NCI-H1436 treated with DMSO at 0.1 percent for 48 hours (cell line): ENCODE measurements at places on chromosomes 13 and 19.

GRCh38 chr19:48874303-48875135, 2.3 kb downstream of the PPP1R15A start:
- DNase-seq: no peak

- no peak for DNase-seq
These were observed 77.3 kb downstream of the DHRS12 start for GRCh38 chr13:51726446-51727193.

- DNase-seq: no peak
These were observed 31.2 kb downstream of the TMPRSS9 start for GRCh38 chr19:2391118-2391725.

GRCh38 chr13:62643799-62644524, 1228.3 kb upstream of the PCDH20 start:
- no peak for DNase-seq

DNA sequence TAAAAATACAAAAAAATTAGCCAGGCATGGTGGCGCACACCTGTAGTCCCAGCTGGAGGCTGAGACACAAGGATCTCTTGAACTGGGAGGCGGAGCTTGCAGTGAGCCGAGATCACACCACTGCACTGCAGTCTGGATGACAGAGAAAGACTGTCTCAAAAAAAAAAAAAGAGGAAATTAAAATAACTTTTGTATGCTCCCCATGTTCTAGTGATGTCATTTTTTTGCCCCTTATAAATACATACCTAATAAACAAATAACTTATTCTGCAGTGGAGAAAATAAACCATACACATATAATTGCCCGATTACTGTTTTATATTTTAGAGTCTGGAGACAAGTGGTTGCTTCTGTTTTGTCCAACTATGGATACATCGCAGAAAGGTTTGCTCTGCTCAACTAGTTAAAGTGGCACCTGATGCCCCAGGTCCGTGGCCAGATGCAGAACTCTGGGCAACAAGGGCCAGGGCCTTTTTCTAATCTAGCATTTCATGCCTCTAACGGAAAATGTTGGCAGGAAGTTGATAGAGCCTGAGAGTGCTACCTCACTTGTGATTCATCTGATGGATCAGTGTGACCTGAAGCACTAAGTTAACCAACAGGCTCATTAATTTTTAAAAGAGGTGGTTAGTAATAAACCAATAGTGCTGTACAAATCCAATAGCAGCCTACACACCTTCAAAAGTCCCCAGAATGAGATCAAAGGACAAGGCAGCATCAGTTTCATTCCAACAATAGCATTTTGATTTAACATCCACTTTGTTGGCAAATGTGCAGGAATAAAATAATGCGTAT, 18.8 kb downstream of the UBE2L5 start:
- no peak for DNase-seq

DNA sequence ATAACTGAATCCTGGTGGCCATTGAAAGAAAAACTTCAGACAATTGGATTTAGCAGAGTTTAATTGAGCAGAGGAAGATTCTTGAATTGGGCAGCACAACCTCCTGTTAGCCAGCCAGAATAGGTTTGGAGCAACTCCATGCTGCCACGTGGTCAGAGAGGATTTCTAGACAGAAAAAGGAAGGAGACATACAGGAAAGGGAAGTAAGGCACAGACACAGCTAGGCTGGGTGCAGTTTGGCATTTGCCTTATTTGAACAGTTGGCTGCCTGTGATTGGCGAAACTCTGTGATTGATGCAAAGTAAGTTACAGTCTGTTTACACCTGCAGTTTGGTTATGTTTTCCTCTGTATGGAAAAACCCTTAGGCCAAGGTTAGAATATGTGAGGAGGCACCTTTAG, 85.8 kb upstream of the SPATA13 start:
- DNase-seq: no peak

- DNase-seq: no peak
These were observed 1130.3 kb downstream of the PCDH9 start for GRCh38 chr13:66099825-66100224.

- no peak for DNase-seq
These were observed 9.3 kb upstream of the SYT5 start for GRCh38 chr19:55189403-55189835.

- no peak for DNase-seq
These were observed 2.7 kb downstream of the SIPA1L3 start for GRCh38 chr19:37909661-37910199.

DNA sequence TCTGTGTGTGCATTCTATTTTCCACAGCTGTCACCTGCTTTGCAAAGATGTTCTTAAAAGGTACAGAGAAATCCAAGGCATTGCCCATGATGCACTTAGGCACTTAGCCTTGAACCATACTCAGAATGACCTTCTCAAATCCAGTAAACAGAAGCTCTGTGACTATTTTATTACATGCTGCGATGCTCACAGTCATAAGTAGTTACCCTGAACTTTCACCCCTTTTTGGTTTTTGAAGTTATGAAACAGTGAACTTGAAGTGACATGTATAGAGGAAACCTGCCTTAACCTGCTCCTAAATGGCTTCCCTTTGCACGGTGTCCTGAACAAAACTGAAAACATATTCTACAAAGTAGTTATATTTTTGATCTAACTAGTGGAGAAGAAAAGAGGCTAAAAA, 100.4 kb downstream of the SLC10A2 start:
- DNase-seq: no peak

- DNase-seq: no peak
These were observed 146.9 kb downstream of the ZNF536 start for GRCh38 chr19:30518965-30519606.

DNA sequence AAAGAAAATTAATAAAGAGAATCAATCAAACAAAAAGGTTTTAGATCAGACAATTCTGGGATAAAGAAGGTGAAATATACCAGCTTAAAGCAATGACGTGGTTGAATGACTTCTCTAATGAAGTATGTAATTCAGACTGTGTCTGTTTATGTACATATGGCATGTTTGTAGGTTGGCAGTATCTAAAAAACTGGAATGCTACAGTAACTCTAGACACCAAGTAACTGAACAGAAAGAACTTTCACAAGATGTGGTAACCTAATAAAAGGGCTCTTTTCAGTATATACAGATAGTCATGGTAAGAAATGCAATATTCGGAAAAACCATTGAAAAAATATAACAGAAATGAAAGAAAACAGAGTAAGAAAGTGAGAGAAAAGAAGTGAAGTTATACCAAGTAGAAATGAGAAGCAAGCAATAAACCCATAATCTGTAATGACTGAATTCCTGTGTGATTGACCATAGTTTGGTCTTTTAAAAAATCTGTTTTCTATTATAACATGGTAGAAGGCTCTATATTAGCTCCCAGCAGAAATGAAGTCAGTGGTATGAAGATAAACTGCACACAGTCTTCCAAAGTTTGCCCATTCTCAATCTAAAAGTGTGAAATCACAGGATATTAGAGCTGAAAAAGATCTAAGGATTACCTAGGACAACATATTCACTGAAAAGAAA, 31.4 kb downstream of the ELF1 start:
- no peak for DNase-seq

- DNase-seq: no peak
These were observed 112.9 kb upstream of the CACNA1A start for GRCh38 chr19:13619203-13619632.

GRCh38 chr13:111031531-111031961, 83.6 kb upstream of the ARHGEF7 start:
- DNase-seq: no peak

DNA sequence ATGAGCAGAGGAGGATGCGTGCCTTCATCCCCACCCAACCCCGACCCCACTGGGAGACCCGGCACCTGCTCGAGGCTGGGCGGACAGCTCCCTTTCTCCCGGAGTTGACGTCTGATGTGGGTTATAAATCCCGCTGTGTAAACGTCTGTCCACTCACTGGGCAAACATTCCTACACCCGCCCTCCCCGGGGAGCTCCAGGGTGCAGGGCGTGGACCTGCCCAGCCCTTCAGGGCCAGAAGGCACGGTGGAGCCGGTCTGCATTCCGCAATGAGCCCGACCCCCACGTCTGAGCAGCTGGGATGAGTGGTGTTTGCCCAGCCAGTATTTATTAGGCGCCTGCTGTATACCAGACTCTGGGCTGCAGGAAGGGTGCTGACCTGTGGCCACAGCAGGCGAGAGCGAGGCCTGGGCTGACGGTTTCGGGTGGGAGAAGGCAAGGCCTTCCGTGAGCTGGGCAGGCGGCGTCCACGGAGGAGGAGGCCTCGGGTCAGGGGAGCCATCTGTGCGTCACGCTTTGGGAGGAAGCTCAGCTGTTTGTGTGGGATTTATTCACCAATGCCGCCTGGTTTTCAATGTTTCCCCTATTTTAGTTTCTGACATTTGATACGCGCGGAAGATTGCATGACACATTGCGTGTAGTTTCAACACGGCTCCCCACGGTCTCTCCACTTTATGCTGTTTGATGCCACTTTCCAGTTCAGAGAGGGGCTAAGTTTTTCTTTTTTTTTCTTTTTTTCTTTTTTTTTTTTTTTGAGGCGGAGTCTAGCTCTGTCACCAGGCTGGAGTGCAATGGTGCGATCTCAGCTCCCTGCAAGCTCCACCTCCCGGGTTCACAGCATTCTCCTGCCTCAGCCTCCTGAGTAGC, 2.0 kb downstream of the MISP start:
- no peak for DNase-seq

DNA sequence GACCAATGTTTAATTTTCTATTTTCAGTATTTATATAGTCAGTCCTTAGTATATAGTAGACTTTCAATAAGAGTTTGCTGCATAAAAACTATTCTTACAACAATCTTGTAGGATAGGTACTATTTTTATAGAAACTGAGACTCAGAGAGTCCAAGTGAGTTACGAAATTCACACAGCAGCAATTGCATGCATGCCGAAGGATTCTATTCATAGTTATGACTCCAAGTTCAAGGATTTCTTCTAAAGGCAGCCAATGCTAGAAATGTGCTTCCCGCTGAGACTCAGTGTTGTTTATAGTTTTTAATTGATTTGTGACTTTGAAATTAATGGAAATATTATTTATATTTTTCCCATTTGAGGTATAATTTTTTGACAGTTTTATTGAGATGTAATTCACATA, 62.7 kb upstream of the CSNK1A1L start:
- no peak for DNase-seq

- DNase-seq: no peak
These were observed 1214.0 kb upstream of the PCDH20 start for GRCh38 chr13:62629618-62630017.

GRCh38 chr13:106302011-106302410, 233.5 kb downstream of the EFNB2 start:
- no peak for DNase-seq

- DNase-seq: peak; percentile 82
These were observed 21.9 kb downstream of the ZSWIM4 start for GRCh38 chr19:13817018-13817614.

- DNase-seq: no peak
These were observed 48.6 kb downstream of the NLRP12 start for GRCh38 chr19:53775524-53775923.

DNA sequence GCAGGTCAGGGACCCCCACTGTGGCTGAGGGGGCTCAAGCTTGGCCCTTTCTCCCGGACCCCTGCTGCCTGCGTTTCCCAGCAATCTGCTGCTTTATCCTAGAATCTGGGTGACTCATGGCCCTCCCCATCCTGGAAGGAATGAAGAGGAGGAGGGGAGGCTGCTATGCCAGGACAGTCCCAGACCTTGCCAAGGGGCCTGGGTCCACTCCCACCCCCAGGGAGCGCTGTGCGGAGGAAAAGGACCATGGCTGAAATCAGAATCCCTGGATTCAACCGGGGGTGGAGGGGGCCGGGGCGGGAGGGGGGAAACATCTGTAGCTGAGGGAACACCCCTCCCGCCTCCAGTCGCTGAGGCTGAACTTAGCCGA, 20.5 kb downstream of the ZNF114 start:
- no peak for DNase-seq

GRCh38 chr13:21018220-21018619, 43.2 kb downstream of the LATS2 start:
- DNase-seq: no peak

DNA sequence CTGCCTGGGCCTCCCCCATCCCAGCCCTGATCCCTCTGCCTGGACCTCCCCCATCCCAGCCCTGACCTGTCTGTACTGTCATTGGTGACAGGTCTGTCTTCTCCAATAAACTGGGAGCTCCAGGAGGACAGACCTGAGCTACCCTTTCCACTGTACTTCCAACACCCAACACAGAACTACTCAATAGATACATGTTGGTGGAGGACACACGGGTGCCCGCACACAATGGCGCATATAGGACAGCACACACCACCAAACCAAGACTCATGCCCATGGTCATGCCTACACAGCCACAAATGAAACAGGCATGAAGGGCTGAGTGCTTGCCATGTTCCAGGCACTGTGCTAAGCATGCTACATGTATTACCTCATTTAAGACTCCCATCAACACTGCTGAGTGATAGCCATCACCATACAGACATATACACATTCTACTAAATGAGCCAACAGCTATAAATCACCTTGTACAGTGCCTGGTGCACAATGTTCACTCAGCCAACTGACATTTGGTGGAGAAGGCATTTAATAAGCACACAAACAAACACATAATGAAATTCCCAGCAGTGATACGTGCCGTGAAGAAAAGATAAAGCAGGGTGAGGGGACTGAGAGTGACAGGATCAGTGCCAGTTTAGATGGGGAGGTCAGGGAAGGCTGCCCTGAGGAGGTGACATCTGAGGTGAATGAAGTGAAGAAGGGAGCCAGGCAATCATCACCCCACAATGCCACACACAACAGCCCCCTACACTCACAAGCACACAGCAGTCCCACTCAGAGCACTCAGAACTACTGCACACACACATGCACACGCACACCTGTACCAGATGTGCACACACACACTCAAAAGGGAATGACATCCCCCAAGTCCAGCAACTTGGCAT, 857 bp downstream of the POU2F2 start:
- no peak for DNase-seq

DNA sequence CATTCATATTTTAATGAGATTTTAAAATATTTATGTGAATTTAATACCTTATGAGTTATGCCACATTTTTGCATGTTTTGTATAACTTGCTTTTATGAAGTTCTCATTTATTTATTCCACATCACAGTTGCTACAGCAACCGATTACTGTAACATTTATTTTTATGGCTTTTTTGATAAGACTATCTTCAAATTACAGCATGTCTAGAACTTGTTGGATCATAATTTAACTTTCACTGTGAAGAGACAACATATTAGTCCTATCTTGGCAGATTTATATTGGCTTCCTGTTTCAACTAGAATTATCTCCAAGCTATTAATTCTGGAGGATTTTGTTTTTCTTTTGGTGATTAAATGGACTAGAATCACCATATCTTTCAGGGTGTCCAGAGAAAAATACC, 793.7 kb upstream of the SLITRK5 start:
- DNase-seq: no peak

DNA sequence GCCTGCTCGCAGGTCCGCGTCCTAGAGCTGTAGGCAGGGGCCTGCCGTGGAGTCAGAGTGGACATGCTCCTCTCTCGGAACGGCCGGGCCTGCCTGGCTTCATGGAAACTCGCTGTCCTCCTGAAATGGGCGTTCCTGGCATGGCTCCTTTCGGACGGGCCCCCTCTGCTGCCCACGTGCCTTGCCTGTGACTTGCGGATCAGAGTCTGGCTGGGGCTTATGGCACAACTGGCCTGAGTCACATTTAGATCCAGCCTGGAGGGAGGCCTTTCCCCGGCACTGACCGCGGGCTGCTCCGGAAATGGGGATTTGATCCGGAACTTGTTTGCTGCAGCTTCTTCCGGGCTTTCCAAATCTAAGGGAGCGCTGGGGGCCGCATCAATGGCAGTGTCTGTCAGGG, 28.1 kb downstream of the THSD1 start:
- DNase-seq: no peak
